HS-27A (cell line): ENCODE measurements at places on chromosomes 5 and 9.

DNA sequence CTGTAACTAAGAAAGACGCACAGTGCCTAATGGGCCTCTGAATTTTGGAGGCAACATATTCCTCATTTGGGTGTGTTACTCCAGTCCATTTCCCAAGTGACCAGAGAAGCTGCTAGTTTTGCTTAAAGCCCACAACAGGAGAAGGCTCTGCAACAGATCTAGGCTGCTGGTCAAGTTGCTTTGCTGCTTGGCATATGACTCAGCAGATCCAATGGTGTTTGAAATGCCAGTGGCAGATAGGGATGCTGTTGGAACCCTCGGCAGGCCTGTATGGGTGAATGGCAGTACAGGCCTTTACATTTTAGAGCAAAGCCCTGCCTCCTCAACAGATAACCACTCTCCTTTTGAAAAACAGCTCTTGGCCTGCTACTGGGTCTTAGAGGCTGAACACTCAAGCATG is 36.2 kb upstream of the ROR2 start:
- no peak for DNase-seq

GRCh38 chr9:98517761-98518160 is 191.0 kb downstream of the GABBR2 start:
- no peak for DNase-seq

DNA sequence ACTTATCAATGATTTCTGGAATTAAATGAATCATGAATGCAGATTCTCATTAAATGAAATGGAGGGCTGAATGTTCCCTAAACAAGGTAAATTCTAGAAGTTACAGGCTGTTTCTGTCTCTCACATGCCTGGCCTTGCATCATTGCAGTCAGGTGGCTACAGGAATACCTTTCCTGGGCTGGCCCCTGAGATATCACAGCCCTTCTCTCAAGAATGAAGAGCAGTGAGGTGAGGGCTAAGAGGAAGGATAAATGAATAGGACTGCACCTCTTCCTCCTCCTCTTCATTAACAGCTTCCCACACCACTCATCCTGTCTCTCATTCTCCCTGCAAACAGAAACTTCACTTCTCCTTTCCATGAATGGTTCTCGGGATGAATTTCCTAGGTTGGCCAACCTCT is 22.5 kb downstream of the ARHGEF28 start:
- DNase-seq = no peak

- no peak for DNase-seq
These were observed 90.0 kb upstream of the CTSL start for GRCh38 chr9:87635656-87636501.

GRCh38 chr9:34070606-34071324 is 22.1 kb upstream of the UBAP2 start:
- no peak for DNase-seq

GRCh38 chr5:135032999-135033861 is 798 bp downstream of the PITX1 start:
- peak; percentile 30 for DNase-seq

GRCh38 chr9:95947118-95947517 is 71.6 kb downstream of the ERCC6L2 start:
- no peak for DNase-seq

DNA sequence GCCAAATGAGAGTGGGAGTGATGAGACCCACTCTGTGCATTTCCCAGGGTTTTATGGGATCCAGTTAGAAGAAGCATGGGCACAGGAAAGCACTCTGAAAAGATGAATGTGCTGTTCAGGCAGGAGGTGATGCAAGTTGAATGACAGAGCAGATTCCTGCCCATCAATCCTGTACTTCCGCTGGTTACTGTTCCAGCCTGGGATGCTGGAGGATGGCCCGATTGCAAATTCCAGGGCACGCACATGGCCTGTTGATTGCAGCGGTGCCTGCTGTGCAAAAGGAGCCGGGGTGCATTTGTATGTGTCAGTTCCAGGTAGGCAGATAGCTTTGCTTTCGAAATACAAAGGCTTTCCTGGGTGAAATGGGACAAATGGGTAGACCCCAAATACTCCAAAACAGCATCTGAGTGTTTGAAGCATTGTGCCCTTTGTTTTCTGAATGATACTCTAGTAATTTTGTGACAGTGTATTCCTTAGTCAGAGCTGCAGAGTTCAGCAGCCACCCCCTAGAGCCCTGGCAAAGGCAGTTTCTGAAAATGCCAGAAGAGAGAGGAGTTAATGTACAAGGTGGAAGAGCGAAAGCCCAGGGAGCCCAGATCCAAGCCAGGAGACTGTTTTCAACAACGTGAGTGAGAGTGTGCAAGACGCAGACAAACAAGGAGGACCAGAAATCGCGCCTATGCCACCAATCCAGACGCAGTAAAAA is 454.2 kb upstream of the CLINT1 start:
- DNase-seq = no peak

DNA sequence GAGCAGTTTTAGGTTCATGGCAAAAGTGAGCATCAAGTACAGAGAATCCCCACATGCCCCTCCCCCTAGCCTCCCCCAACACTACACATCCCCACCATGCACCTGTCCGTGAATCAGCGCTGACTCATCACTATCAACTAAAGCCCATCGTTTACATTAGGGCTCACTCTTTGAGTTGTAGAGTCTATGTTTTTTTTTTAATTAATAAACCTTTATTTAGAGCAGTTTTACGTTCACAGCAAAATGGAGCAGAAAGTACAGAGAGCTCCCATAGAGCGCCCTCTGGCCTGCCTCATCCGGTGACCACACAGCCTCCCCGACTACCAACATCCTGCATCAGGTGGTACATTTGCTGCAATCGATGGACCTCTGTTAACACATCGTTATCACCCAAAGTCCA is 47.9 kb upstream of the UNC5A start:
- no peak for DNase-seq

DNA sequence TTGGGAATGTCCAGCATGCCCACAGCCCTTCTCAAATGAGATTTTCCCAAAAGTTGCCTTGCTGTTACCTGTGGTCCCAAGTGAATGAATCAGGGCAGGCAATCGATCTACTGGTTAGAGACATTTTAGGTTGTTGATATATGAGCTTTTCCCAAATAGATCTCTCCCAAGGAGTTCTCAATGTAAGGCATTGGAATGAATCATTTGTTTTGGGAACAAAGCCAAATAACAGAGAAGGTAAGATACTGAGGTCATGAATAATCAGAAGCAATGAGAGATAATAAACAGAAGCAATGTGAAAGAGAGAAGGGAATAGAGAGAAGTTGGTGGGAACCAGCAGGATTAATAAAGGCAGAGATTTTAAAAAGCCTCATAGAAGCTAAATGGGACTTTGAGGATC is 93.6 kb upstream of the FER start:
- no peak for DNase-seq

DNA sequence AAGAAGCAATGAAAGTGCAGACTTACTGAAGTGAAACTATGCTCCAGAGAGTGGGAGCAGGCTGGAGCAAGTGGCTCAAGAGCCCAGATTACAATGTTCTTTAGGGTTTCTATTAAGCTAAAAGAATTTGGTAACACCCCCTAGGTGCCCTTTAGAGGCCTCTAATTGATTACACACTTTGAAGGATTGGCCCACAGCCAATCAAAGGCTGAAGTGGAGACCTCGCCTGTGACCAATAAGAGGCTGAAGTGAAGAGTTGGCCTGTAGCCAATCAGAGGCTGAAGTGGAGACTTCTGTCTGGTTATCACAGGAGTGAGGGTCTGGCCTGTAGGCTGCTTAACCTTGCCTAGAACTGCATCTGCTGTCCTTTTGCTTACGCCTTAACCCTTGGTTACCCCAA is 46.7 kb upstream of the SPATA31C2 start:
- no peak for DNase-seq

- no peak for DNase-seq
These were observed 491.7 kb upstream of the PIK3R1 start for GRCh38 chr5:67723873-67724272.

DNA sequence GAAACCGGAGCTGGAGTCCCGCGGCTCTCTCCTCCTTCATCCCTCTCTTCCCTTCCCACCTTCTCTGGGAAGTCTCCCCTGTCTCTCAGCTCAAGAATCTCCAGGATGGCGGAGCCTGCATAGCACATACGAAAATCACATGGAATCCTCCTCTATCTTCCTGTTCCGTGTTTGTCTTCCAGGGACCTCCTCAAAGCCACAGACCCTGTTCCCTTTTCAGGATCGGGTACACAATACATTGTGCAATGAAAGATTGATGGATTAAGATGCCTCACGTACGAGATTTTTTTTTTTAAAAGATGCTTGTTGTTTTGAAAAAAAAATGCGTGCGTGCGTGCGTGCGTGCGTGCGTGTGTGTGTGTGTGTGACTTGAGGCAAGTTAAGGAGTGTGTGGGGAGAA is 46.6 kb upstream of the OLFM1 start:
- no peak for DNase-seq

- no peak for DNase-seq
These were observed 39.9 kb upstream of the RNF130 start for GRCh38 chr5:180111273-180112002.
